ENCODE measurements at places on chromosomes 16 and 17. TPM values are rescaled to one million over a fixed set of nuclear protein-coding genes. Genes with fewer than 3 reads are reported as not detected.
A peak's percentile ranks its signal among the peaks of the same experiment; 100 is the strongest.

DNA sequence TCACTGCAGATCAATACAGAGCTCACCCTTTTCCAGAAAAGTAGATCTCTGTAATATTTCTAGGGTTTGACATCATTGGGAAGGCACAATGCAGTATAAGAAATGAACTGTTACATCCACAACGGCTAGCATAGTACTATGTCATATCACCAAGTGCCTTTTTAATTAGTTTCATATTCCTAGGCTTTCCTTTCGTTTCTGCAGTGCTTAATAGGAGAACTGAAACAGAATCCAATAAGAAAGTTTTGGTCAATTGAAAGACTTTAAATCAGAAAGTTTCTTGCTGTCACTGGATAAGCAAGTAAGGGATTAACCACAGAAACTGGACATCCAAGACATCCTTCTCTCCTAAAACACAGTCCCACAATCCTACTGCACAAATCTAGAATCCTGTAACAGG lies 3.5 kb upstream of the RNF43 start:
- no peak for DNase-seq

- DNase-seq = no peak
Observed at GRCh38 chr17:66281661-66282369, 20.6 kb upstream of the PRKCA start.

DNA sequence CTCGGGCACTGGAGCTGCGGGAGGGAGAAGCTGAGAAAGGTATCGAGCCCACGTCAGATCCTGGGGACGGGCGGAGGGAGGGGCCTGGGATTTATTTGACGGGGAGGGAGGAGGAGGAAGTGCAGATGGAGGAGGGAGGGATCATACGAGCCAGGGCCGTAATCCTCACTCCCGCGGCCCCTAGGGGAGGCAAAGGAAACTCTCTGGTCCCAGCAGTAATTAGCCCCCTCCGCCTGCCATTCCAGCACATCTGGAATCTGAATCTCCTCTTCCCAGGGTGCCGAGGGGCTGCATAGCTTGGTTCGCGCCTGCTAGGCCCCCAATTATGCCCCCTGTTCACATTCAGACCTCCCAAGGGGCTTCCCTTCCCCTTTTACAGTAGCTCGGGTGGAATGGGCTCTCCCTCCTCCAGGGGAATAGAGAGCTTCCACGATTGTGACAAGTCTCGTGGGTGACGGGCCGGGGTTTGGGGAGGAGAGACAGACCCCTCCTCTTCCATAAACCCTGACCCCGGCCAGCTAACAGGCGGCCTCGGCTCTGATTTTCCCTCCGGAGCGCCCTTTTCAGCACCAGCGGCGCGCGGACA lies at the start of gene SEZ6L2:
SEZ6L2 (minus strand) TSS at position 35 of the 586 bp plus-strand sequence. CDS start 531 bp downstream, outside the sequence.
- DNase-seq = no peak

ATP2C2 gene
- not detected for total RNA-seq

- DNase-seq = no peak
Observed at GRCh38 chr17:82339634-82340580, 6.3 kb upstream of the SECTM1 start.

DNA sequence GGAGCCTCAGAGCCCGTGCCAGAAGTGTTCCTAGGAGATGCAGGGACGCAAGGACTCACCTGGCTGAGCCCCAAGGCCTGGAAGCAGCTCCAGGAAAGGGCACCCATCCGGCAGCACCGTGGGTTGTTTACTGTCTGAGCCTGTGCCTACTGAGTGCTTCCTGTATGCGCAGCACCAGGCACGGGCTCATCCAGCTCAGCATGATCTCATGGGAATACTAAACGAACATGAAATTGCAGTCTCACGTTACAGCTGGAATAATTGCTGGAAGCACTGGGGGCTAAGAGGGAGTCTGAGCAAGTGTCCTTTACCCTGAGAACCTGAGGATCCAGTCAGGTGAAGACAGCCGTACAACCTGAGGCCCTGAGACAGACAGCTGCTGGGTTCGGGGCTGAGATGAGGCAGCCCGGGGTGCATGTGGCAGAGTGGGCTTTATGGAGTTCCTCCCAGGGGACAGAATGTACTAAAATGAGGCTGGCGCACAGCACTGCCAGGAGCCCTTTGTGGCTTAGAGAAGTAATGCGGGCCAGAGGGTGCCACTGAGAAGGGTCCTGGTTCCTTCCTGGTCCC lies 5.4 kb downstream of the CTRL start:
- no peak for DNase-seq

DNA sequence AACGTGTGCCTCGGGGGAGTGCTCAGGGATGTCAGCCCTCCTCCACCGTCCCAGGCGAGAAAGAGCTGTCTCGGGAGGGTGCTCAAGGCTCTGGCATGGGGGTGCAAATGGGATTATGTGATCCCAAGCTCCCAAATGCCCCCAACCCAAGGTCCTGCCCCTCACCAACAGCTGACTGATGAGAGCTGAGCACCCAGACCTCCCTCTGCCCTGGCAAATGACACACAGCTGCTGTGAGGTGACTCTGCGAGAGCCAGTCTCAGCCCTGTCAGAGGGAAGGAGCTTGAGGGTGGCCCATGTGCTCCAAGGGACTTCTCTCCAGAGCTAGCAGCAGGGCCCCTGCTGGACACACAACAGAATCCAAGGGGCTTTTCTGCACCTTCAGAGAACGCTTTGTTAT lies 7.7 kb downstream of the CDH5 start:
- DNase-seq = no peak

- DNase-seq = no peak
Observed at GRCh38 chr16:2092256-2092620, 43.5 kb downstream of the PKD1 start.

YBX2 gene
- 0.51 TPM for total RNA-seq

PIMREG gene
- 9.3 TPM for total RNA-seq

DNA sequence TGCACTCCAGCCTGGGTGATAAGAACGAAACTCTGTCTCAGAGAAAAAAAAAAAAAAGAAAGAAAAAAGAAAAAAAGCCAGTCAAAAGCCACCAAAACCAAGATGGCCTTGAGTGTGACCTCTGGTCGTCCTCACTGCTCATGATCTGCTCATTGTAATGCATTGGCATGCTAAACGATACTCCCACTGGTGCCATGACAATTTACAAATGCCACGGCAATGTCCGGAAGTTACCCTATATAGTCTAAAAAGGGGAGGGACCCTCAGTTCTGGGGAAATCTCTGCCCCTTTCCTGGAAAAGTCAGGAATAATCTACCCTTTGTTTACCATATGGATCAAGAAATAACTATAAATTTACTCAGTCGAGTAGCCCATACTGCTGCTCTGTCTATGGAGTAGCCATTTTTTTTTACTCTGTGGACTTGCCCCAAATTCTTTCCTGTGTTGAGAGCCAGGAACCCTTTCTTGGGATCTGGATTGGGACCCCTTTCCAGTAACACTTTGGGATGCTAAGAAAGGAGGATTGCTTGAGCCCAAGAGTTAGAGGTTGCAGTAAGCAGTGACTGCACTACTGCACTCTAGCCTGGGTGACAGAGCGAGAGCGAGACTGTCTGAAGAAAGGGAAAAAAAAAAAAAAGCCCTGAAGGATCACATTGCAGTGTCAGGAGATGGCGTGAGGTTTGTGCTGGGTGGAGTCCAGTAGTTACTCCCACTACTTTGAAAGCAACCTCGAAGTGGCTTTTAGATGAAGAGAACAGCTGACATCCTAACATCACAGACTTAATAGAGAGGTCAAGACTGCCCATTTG lies 3.7 kb upstream of the TMEM231 start:
- no peak for DNase-seq

DNA sequence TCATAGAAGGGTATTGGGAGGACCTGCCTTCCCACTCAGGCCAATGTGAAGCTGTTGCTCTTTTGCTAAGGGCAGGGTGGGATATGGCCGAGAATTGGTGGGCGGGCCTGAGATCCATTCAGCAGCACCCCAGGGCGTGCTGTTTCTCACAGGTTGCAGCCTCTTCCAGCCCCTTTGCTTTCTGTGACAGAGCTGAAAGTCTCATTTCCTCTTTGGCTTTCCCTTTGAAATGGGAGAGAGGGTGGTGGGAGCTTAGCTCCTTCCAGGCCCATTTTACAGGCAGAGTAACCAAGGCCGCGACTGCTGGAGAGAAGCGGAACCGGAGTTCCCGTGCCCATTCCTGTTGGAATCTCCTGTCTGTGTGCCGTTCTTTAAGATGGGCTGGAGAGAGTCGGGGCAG lies 183.0 kb downstream of the RAB11FIP4 start:
- no peak for DNase-seq

- DNase-seq = no peak
Observed at GRCh38 chr16:49640581-49640980, 215.3 kb downstream of the ZNF423 start.

PRAC1 gene
- not detected for total RNA-seq

TP53TG3B gene
- not detected for total RNA-seq

NPIPB6 gene
- 2.6 TPM for total RNA-seq

DNA sequence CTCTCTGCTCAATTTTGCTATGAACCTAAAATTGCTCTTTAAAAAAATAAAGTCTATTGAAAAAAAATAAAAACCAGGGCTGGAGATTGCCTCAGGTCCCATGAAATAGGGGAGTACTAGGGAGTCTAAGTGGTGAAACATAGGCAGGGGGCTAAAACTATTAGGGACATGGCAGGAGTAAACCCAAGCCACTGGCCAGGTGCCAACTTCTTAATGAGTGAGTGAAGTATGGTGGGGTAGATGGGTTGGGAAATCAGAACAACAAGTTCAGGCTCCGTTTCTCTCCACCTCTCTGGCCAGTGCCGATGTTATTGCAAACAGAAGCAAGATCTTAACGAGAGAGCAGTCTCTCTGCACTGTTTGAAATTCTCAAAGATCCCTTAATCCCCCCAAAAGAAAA lies 322.4 kb upstream of the CDH5 start:
- DNase-seq = no peak

DNA sequence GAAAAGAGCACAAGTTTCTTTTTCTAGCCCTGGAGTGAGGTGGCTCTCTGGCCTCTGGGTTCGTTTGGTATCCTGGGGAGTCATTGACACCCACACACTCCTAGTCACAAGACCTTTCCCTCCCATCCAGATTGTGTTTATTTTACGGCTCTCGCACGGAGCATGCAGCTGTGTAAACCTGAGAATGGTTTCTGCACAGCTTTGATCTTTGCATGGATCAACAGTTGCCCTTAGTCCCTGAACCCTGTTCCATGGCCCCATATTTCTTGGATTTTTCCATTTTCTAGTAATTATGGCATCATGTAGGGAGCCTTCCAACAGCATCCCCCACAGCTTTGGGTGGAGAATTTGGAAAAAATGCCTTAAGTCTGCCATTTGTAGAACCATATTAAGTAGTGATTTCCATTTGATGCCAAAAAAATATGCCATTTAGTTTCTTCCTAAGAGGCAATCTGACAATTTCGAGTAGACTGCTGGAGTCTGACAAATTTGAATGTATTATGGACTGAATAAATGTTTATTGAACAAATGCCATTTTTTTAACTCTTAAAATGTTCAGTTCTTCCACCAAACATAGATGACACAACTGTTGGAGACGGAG lies 197.7 kb downstream of the WWOX start:
- DNase-seq = no peak

- no peak for DNase-seq
Observed at GRCh38 chr17:48022901-48023300, 14.7 kb downstream of the COPZ2 start.

- no peak for DNase-seq
Observed at GRCh38 chr17:37219876-37220606, 155.7 kb upstream of the C17orf78 start.

SLC52A1 gene
- total RNA-seq = 0.14 TPM

- DNase-seq = peak; percentile 22
Observed at GRCh38 chr17:3794557-3795389, 6.2 kb downstream of the ITGAE start.

All from activated T-helper 2 cell treated with anti-CD3 and anti-CD28 coated beads, Interferon-gamma antibody, Interleukin-2, Interleukin-4, amounts not matched to agents 10 μg/mL and 5 μg/mL and 100 μg/mL, durations not matched to agents 14 hours and 24 hours and 36 hours (primary cell).